Fibroblast of villous mesenchyme (primary cell): ENCODE measurements at places on chromosomes 1 and 21. TPM values are rescaled to one million over a fixed set of nuclear protein-coding genes. Genes with fewer than 3 reads are reported as not detected.

DNA sequence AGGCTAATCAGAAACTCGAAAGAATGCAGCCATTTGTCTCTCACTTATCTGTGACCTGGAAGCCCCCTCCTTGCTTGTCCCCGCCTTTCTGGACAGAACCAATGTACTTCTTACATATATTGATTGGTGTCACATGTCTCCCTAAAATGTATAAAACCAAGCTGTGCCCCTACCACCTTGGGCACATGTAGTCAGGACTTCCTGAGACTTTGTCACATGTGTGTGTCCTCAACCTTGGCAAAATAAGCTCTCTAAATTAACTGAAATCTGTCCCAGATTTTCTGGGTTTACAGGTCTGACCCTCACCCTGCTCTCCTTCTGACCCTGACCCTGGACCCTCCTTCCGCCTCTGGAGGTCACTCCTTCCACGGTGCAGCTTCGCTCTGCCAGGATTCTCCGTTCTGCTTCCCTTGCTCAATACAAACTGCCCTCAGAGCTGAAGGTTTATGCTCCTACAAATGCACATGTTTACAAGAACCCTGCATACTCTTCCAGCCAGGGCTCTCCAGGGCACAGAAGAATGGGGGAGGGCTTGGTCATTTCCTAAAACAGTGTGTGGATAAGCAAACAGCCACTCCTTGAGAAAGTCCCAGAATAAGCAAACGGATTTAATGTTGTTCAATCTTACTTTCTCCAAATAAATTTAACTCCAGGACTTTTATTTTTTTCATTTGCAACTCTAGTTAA lies 160.5 kb downstream of the ACTL8 start:
- DNase-seq, result no peak

DNA sequence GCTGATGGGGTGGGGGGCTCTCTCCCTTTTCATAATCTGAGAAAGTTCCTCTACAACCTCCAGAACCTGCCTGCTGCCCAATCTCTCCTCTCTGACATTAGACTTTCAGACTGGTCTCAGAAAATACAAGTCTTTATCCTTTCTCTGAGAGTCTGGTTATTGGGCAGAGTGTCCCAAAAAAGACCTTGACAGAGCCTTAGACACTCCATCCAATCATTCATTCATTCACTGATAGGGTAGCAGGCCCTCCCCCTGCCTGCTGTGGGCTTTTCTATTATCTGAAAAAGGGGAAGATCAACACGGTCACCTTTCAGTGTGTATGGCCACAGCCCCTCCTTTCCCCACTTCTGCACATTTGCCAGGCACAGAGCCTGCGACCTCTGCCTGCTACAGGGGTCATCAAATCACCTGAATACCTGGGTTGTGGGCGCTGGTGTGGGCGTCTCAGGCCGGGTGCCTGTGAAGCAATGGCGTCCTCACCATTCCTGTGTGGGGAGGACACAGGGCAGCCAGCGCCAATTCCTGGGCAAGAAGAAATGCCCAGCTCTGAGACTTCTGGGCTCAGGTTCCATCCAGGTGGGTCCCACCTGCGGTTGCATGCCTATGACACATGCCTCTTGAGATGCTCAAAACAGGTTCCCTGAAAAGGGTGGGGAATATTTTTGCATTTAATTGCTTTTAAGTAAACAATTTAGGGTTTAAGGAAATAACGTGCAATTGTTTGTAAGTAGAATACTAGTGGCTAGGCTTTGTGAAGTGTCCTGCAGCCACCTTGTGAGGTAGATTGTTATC lies 52.8 kb downstream of the ELK4 start:
- no peak for DNase-seq

Gene C1orf226
- under 0.01 and 0.86 TPM in 2 replicates for total RNA-seq

DNA sequence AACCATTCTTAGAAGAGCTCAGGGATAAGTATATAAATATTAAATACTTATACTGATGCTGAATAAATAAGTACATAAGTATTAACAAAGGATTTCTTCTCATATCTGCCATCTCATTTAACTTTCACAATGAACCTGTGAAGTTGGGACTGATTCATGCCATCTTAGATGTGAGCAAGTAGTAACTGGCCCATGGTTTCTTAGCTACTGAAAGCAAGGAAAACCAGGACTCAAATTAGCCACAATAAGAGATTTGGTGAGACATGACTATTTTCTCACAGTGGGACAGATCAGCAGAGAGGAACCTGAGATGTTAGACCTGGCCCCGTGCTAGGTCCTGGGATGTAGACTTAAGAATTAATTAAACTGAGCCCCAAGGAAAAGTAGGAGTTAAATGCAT lies 8.2 kb upstream of the RAB3B start:
- no peak for DNase-seq

DNA sequence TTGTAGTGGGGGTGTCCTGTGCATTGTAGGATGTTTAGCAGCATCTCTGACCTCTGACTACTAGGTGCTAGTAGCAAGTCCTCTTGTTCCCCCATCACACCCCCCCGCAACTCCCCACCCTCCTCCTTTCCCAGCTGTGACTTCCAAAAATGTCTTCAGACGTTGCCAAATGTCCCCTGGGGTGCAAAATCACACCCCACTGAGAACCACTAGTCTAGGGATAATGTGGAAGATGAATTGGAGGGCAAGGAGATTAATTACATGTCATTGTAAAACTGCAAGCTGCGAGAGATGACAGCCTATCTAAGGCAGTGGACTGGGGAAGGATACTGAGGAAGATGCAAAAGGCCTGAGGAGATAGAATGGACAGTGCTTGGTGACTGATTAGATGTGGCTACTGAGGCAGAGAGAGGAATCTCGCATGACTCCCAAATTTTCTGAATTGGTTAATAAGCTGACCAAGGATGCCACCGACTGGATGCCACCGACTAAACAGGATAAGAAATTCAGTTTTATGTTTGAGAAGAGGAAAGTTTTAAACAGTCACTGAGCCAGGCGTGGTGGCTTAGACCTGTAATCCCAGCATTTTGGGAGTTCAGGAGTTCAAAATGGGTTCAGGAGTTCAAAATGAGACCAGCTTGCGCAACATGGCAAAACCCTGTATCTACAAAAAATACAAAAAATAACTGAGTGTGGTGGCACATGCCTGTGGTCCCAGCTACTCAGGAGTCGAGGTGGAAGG lies 3.1 kb upstream of the JAK1 start:
- peak; percentile 29 for DNase-seq

Gene RNU1-1
- total RNA-seq, result under 0.01 TPM in 1 of 2 replicates, not detected in the other

- DNase-seq, result no peak
These were observed 27.5 kb downstream of the ATP1B1 start for GRCh38 chr1:169133801-169134502.

Gene RIPPLY3
- total RNA-seq, result under 0.01 TPM in 1 of 2 replicates, not detected in the other

DNA sequence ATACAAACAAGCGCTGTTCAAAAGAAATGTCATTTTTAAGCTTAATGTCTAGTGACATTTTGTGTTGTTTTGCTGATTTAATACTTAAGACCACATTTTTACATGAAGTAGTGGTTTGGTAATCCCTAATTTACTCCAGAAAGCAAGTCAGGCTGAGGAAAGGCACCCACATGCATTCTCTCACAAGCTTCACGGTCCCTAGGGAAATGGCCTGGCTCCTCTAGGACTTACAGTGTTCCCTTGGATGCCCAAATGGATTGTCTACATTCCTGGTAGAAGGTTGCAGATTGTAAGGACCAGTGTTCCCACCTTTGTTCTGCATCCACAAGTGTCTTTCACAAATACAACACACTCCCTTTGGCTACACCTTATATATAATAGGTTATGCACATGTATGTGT lies 9.5 kb downstream of the GPSM2 start:
- no peak for DNase-seq

- DNase-seq, result no peak
These were observed 61.6 kb downstream of the COL18A1 start for GRCh38 chr21:45466330-45467220.

GRCh38 chr21:32413697-32414578 lies 1.4 kb downstream of the EVA1C start:
- DNase-seq, result peak; percentile 75
